ENCODE measurements at places on chromosomes 2 and 18.

- DNase-seq: no peak
Observed at GRCh38 chr18:22335731-22336198, 82.0 kb downstream of the CTAGE1 start.

GRCh38 chr2:9814129-9814868, 29.0 kb upstream of the TAF1B start:
- no peak for DNase-seq

- no peak for DNase-seq
Observed at GRCh38 chr2:191730263-191730662, 52.3 kb downstream of the NABP1 start.

- DNase-seq: peak; percentile 56
Observed at GRCh38 chr2:154623819-154624218, 74.7 kb upstream of the KCNJ3 start.

DNA sequence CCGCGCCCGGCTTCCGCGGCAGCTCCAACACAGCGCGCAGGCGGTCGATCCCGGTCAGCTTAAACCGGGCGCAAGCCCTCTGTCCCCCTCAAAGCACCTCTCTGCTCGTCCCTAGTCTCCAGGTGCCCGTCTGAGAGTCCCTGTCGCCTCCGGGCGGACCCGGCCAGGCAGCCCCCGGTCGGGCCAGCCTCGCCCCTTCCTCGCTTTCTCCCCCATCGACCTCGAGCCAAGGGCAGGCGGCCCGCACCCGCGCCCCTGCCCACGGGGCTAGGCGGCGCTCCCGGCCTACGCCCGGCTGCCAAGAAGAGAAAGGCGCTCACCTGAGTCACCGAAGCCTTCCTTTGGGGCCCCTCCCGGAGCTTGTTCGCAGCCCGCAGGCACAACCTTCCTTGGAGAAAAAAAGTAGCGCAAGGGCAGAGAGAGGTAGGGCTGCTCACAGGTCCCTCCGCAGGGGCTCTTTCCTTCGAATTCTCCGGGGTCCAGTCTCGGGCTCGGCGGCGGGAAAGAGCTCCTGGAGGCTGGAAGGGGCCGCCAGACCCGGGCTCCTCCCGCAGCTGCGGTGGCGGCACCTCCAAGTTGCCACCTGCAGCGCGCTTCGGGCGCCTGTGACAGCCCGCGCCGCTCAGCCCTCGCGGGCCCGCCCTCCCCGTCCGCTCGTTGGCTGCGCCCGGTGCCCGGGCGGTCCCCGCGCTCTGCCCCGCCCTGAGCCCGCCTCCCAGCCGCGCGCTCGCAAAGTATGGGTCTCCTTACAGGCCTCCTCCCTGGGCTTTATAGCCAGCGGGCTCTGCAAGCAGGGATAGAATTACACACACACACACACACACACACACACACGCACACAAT, 86.5 kb upstream of the EPB41L3 start:
- peak; percentile 31 for DNase-seq

DNA sequence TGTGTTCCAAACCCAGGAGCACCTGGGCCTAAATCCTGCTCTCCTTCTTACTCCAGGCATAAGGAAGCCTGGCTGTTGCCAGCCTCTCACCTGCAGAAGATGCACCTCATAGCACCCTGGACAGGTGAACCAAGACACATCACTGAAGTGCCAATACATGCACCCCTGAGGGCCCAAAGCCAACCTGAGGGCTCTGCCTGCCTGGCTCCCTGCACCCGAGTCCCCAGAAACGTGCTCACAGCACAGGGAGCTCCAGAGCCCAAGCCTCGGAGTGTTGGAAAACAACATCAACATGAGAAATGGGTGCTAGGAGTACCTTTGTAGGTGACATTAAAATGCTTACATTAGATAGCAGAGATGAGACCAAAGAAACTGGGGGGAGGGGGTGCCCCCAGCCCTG, 96.3 kb upstream of the RAB6C start:
- DNase-seq: no peak

DNA sequence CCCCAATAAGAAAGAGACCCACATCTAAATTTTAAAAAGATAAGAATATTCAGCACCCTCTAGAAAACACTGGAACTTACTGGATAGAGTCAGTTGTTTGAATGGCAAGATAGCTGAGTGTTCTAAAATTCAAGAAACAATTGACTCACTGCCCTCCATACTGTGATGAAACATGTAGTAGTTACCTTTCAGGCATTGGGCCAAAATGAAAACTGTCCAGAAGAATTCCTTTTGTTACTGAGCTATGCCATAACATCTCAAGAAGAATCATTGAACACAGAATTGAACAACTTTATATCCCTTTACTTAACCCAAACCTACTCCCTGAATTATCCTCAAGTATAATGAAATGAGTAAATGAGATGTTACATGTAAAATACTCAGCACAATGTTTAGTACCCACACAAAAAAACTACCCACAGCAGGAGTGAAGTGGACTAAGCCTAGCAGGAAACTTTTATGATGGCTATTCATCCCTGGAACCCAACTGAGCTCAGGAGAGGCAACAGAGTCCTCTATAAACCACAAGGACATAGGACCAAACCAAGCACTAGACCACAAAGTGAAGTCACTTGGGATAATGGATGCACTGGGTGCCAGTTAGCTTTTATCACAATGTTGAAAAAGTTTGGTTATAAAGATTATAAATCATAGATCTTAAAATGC, 32.7 kb downstream of the RBM43 start:
- no peak for DNase-seq

- no peak for DNase-seq
Observed at GRCh38 chr2:18411626-18412025, 148.8 kb downstream of the RDH14 start.

- peak; percentile 33 for DNase-seq
Observed at GRCh38 chr2:120949027-120949956, 213.6 kb downstream of the GLI2 start.

- DNase-seq: no peak
Observed at GRCh38 chr2:121583555-121583954, 52.9 kb downstream of the RNU4ATAC start.

GRCh38 chr2:45331410-45331786, 279.7 kb downstream of the SRBD1 start:
- DNase-seq: no peak

GRCh38 chr2:53509831-53510388, 257.7 kb upstream of the CHAC2 start:
- no peak for DNase-seq

- DNase-seq: no peak
Observed at GRCh38 chr2:191291471-191291870, 46.3 kb downstream of the MYO1B start.

DNA sequence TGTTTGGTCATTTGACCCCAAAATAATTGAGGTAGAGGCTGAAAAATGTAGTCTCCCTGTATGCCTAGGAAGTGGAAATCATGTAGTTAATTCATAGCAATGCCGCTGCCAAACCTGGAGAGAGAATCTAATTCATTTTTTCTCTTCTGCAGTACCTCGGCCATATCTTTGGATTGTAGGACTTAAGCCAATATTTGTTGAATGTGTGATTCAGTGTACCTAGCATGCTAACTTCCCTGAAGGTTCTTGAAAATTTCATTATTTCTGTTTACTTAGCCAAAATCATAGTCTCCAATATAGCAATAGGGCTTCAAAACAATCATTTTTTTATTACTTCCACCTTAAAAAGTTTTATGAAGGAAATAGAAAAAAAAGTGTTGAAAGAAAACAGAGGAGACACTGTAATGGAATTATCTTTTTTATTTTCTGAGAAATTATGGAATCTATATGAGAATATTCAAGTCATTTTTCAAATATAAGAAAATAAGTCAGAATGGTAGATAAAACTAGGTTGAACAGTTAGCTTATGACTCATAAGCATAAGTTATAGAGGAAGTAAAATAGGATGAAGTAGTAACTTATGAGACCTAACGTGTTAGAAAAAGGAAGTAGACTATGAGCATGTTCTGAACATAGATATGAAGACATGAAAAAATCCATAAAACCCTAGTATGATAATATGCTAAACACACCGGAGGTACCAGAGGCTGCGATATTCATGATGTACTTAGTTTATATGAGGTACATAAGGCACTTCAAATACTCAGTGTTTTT, 35.2 kb upstream of the CDH19 start:
- DNase-seq: no peak

- no peak for DNase-seq
Observed at GRCh38 chr2:208620487-208620978, 213.9 kb downstream of the PTH2R start.

DNA sequence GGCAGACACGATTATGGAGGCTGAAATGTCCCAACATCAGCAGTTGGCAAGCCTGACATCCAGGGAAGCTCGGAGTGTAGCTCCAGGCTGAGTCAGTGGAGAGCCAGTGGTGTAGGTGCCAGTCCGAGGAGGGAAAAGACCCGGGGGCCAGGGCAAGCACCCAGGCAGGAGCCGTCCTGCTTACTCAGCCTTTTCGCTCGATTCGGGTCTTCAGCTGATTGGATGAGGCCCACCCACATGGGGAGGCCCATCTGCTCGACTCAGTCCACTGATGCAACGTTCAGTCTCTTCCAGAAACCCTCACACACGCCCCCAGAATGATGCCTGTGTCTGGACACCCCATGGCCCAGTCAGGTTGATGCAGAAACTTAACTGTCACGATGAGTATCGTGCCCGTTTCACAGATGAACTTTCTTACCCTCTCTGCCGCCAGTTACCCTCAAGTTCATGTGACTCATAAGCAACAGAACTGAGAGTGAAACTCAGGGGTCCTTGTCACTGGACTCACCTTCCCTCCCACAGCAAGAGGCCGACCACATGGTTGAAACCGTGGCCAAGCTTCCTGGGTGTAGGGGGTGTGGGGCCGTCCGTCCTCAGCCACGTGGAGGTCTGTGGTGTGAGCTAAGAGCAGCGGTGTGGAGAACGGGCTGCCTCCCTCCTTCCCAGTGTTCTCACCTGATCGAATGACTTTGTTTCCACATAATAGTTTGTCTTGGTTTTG, 197.4 kb upstream of the HDAC4 start:
- DNase-seq: no peak

DNA sequence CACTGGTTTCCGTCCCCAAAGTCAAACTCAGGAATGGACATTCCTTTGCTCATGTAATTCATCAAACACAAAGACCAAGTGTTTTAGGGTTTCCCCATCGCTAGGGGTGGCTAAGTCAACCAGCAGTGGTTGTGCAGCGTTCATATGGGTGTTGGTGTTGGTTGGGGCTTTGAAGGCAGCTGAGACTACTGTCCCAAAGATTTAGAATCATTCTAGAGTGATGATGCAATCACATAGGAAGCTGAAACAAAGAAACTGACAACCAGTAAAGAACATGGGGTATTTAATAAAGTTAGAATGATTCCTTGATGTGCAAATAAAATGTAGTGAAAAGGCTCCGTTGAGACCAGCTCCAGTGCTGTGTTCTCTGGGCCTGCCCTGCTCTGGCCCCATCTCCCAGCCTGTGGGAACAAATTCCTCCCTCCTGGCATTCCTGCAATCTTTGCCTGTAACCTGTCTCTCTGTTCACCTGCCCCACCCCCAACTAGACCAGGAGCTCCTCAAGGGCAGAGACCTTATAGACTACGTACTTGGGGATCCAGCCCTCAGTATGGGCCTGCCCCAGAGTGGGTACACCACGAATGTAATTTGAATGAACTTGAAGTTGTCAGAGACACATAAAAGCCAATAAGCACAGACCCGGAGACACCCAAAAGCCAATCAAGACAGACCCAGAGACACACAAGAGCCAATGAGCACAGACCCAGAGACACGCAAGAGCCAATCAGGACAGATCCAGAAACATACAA, 191.7 kb upstream of the TWIST2 start:
- no peak for DNase-seq

DNA sequence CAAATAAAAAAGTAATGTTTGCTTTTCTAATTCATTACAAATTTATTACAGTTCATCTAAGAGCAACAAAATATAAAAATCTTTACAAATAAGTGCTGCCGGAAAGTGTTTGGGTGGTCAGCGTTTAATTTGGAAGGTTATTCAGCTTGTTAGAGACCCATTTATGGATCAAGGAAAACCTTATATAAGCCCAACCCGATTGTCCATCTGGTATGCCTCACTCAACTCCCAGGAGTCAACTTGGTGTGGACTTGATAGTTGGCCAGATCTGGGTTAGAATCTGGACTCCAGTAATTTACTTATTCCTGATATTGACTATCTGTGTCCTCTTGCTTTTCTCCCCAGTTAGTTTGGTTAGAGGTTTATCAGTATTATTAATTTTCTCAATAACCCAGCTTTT, 106.2 kb downstream of the KCTD1 start:
- DNase-seq: no peak

- DNase-seq: no peak
Observed at GRCh38 chr2:16925145-16925544, 259.5 kb upstream of the CYRIA start.

DNA sequence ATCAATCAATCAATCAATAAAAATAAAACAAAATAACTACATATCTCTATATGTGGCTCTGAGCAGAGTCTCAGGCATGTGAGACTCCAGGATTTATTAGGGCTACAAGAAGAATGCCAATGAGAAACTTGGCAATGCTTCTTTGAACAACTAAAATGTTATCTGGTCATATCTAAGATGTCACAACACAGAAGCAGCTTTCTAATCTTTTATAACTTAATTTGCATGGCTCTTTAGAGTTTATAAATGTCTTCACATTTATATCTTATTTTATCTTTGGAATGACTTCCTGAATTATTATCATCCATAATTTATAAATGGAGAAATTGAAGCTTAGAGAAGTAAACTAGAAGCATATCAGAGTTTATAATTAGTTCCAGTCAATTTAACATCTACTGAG, 14.9 kb upstream of the MAP4K3 start:
- no peak for DNase-seq

DNA sequence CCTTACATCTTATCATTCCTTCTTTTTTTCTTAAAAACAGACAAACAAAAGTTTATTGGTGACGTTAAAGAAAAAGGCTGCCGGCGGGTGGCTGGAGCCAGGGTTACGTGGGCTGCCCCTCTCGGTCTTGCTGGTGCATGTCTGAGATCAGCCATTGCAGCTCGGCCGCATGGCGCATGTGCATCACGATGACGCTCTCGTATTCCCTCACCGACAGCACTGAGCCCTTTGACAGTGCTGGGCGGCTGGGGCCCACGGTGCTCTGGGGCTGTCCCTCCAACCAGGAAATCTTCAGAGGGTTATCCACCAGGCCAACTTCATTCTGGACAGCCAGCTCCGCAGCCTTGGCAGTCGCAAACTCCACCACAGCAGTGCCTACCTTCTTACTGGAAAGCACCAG, 1081.8 kb upstream of the TMEFF2 start:
- no peak for DNase-seq

DNA sequence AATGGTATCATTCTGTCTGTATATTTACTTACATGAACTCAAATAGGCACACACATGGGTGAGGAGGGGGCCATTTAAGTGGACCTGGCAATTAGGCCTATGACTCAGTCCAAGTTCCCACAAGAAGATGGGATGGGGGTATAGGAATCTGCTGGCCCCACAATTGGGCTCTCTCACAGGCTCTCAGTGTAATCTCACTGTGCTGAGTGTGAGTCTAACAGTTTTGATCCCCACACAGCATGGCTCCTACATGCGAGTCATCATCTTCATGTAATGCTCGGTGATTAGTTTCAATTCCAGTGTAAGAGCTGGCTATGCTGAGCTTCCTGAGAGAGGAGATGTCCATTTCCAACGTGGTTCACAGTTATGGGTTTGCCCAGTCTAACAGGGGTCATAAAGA, 114.0 kb downstream of the GATA6 start:
- DNase-seq: no peak
